Spleen (tissue), 13 donors: ENCODE measurements at places on chromosomes 12 and 14. TPM values are rescaled to one million over a fixed set of nuclear protein-coding genes. Genes with fewer than 3 reads are reported as not detected.

Gene MYH6
- 0.44 TPM for polyA plus RNA-seq

Gene DTX1
- polyA plus RNA-seq = 102 TPM

GRCh38 chr14:20116748-20117147 is 6.2 kb downstream of the OR4K17 start:
- DNase-seq = no peak

- DNase-seq = no peak
These were observed 36.8 kb downstream of the PLXNC1 start for GRCh38 chr12:94184995-94185719.

- DNase-seq = no peak
These were observed 192.8 kb downstream of the TBX5 start for GRCh38 chr12:114213055-114213581.

GRCh38 chr14:32702562-32702961 is 236.1 kb upstream of the NPAS3 start:
- no peak for DNase-seq

DNA sequence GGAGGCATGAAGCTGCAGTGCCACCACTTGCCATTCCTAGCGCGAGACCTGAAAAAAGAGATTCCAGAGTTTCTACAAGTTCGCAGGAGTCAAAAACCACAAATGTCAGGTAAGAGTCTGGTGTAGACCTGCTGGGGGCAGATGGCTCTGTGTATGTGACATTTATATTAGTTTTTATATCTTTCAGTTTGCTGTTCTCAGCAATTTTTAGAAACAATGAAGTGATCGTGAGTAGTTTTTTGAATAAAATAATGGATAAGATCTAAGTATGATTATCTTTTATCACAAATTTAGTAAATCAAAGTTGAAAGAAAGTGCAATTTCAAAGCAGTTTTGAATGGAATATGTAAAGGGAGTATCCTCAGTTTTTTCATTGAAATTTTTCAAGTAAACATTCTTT is 9.3 kb downstream of the ZC3H14 start:
- no peak for DNase-seq

Gene ST8SIA1
- 4.1 TPM for polyA plus RNA-seq

- DNase-seq = no peak
These were observed 107.7 kb downstream of the UNC79 start for GRCh38 chr14:93538413-93538812.

DNA sequence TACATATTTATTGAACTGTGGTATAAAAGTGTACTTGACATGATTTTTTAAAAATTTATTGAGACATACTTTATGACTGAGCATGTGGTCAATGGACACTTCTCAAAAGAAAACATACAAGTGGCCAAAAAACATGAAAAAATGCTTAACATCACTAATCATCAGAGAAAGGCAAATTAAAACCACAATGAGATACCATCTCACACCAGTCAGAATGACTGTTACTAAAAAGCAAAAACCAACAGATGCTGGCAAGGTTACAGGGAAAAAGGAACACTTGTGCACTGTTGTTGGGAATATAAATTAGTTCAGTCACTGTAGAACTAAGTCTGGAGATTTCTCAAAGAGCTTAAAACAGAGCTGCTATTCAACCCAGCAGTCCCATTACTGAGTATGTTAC is 1177.6 kb downstream of the GALC start:
- DNase-seq = no peak

DNA sequence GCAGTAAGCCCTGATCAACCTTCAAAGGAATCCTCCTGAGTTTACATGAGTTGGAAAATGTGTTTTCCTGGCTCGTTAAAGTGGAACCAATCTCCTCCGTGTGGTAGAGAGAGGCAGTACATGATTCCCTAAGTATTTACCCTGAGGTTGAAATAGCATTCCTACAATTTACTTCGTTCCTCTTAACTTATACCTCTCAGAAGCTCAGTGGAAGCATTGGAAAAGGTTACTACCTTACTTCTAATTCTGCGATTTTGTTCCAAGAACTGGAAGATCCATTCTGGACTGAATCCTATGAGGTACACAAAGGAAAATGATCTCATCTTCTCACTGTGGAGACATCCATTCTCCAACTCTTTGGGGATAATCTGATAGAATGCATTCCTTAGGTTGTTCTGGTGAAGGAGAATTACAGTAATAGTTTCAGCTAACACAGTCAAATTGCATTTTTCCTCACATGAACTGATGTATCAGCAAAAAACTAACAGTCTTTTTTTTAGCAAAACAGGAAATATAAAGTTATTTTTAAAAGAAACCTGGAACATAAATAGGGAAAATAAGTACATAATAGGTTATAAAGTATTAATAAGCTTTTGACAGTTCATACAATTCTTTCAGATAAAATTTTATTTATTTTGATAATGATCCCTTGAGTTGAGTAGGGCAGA is 475.6 kb downstream of the PDZRN4 start:
- DNase-seq = no peak

DNA sequence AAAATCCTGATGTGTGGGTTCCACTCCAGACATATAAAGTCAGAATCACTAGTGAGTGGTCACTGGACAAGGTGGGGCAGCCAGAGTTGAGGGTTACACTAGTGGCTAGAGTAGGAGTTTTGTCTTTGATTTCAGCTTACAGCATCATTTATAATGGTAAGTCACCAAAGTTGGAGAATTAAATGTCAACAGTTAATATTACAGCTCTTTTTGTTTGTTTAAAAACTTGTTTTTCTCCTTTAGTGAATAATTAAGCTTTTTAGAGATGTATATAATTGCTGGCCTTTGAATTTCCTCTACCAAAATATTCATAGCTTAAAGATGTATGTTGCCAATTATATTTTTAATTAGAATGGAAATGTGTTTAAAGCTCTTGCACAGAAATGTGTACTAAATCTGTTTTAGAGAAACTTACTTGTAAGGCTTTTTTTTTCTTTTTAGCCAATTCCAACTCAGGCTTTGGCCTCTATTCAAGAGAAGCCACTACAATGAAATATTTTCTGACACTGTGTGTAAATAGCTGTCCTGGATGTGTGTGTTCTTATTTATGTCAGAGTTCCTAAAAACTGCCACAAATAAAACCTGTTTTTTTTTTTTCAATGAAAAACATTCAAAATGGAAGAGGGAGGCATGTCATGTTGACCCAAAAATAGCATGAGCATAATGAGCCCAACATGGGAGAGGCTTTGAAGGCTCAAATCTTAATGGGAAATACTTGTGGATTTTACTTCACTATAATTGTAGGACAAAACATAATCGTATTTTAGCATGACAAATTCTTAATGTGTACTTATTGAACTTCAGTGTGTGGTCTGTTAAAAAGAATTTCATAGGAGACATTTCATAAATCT is 92.2 kb downstream of the TBC1D30 start:
- no peak for DNase-seq

DNA sequence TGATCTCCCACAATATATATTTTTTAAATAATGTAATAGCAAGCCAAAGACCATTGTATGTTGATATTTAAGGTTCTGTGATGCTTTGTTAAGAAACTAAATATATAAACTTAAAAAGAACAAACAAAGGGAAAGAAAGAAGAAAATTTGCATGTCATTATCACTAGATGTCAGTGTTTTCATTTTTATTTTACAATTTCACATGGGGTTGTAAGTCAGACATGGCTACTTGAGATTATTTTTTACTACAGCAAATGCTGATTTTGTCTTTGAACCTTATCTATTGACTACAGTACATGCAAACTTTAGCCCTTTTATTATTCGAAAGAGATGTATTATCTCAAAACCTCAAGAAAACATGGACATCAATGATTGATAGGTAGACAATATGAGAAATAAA is 36.1 kb downstream of the SLCO1C1 start:
- DNase-seq = no peak

Gene LRTM2
- polyA plus RNA-seq = not detected

DNA sequence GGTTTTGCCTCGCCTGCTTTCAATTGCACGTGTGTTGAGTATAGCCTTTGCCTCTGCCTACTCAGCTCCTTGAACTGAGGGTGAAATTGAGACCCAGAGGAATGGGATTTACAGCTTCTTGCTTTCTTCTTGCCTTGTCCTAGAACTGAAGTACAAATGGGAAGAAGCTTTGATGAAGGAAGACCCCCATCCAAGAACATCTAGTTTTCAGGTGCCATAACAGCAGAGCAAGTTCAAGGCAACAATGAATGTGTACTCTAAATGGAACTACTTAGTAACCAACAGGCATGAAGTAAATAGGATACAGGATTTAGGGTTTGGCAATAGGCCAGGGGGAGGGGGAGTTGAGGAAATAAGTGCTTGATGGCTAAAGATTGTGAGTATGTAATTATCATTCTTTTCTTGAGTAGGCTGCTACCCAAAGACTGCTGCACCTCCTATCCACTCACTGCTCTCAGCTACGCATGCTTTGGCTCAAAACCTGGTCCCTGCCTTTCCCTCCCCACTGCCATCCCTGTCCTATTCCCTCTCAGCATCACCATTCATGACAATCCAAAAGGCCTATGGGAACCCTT is 2.1 kb downstream of the GPX2 start:
- no peak for DNase-seq

GRCh38 chr12:66176105-66176900 is 6.5 kb upstream of the TMBIM4 start:
- no peak for DNase-seq

DNA sequence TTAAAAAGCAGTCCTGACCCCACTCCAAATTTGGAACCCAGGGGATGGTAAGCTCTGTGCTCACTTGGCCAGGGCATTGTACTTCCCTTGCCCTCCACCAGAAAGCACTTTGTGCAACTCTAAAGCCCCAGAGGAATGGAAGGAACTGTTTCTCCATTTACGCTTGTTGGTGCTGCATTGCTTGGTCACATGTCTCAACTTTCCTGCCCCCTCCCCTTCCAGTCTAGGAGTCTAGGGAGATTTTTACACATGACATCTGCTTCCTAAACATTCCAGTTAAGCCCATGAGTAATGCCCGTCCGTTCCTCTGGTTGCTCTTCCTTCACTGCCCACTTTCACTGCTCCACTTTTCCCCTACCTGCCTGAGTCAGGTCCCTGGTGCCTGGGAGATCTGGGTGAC is 92.6 kb upstream of the MAP1LC3B2 start:
- DNase-seq = peak; percentile 16

DNA sequence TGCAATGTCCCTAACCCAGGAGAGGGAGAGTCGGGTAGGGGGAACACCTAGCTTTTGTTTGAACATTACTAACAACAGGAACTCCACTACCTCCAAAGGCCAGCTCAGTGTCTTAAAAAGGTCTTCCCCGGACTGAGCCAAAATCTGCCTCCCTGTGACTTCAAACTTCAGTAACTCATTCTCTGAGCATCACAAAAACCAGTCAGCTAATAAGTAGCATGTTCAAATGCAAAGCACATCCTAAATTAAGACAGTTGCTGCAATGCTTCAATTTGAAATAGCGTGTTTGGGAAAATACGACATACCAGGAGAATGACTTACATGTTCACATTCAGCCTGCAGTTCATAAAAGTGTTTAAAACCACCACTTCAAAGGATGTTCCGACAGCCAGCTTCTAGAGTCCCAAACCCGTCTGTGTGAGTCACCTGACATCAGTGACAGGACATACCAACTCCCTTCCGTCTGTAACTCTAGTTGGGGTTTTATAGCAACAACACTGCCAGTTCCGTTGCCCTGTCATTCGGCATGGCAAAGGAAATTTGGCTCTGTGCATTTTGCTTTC is 13.0 kb downstream of the ZFP36L1 start:
- no peak for DNase-seq

DNA sequence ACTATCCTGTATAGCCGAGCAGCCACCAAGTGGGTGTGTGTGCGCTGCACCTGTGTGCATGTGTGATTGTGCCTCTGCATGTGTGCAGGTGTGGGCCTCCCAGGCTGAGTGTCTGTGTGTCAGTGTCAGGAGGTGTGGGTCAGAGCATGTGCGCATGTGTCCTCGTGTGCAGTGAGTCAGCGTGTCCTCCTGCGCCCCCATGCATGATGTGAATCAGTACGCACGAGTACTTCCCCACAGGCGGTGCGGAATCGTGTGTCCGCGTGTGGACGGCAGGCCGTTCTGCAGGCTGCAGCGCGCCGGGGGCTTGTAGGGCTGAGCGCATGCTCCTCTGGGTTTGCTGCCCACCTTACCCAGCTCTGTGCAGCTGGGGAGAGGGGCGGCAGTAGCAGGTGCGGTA is 34.2 kb downstream of the DTX1 start:
- peak; percentile 83 for DNase-seq

- DNase-seq = no peak
These were observed 68.3 kb upstream of the PSMA6 start for GRCh38 chr14:35223927-35224326.

DNA sequence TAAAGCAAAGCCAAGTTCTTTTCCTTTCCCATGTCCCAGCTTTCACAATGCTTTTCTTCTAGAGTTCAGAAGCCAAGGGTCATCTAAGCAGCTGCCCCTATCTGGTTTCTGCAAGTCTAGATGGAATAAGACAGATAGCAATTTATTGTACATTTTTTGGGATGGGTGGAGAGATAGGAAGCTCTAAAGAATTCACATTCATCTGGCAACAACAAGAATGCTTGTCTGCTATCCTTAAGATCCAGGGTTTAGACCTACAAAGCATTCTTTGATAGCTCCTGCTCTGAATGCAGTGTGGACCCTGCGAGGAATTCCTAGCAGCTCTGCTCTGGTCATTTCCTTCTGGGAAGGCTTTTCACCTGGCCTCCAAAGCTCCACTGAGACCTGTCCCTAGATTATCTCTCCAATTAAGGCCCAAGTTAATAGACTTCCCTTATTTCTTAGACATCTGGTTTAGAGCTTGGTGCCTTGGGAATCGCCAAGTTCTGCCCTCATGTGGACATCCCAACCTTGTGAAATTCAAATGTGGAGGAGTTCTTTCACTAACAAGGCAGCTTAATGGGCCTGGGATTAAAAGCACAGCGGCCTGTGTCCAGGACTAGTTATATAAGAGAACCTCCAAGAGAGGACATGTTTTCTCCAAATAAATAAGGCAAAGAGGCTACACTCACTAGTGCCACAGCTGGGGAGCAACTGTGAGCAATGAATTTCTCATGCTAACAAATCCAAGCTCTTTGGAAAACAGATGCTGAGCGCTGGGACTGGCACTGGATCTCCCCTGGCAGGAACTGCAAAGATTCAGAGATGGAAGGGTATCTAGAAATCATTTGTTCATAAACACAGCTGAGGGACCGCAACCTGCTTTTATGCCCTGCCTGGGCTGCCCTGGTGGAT is 384.5 kb upstream of the DDHD1 start:
- DNase-seq = no peak

GRCh38 chr12:65525491-65526141 is 247.1 kb downstream of the MSRB3 start:
- DNase-seq = no peak

DNA sequence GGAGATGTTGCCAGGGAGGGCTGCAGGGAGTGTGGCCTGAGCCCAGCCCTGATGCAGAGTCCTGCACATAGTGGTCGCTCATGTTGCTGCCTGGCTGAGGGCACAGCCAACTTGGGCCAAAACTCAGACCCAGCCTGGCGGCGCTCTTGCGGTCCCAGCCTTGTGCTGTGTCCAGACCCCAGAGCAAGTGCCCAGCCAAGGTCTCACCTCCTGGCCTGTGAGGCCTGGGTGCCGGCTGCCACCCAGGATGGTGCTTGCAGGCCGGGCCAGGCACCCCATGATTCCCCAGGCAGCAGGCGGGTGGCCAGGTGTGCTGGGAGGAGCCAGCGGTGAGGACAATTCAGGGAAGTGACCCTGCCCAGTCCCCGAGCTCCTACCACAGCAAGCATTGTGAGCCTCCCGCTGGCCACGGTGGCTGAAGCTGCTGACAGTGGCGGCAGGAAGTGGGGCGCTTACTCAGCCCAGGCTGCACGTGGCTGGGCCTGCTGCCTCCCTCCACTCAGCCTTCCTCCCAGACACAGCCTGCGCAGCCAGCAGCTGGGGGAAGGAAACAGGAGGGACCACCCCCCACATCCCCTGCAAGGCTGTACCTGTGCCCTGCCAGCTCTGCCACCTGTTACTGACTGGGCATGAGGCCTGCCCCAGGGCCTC is 17.7 kb upstream of the PGF start:
- peak; percentile 86 for DNase-seq

Gene CLEC4E
- polyA plus RNA-seq = 12.3 TPM

GRCh38 chr12:80282226-80282625 is 161.8 kb upstream of the PTPRQ start:
- no peak for DNase-seq
